Fibroblast of skin of back (primary cell): ENCODE measurements at places on chromosomes 16 and 17.

DNA sequence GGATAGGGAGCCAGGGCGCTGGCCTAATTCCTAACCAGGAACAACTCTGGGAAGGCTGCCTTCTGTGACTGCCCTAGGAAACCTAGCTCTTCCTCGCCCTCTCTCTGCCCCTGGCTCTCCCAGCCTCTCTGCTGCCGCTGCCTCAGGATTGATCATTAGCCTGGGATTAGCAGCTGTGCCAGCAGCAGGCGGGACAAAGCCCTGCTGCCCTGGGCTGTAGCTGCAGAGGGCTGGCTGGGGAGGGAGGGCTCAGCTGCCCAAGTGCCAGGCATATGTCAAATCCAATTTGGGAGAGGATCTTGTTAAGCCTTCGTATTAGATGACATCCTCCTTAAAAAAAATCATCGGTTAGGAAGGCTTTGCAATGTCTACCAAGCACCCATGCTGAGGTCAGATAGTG is 144.8 kb upstream of the CCL2 start:
- no peak for DNase-seq

DNA sequence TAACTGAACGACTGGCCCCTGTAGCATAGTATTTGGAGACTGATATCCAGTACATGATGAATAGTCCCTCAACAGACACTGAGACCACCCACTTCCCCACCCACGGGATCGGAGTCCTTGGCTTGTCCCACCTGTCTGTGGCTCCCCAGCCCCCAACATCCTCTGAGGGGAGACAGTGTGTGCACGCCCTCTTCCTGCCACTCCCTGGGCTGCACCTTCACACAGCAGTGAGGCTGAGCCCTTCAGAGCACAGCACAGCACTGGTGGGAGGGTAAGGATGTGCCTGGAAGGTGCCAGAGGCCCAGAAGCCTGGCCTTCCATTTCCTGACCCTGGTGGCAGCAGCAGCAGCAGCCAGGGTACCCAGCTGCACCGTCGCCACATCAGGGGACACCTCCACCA is 11.0 kb downstream of the DNASE1 start:
- no peak for DNase-seq

GRCh38 chr17:40599468-40599763 is 34.1 kb upstream of the CCR7 start:
- no peak for DNase-seq

DNA sequence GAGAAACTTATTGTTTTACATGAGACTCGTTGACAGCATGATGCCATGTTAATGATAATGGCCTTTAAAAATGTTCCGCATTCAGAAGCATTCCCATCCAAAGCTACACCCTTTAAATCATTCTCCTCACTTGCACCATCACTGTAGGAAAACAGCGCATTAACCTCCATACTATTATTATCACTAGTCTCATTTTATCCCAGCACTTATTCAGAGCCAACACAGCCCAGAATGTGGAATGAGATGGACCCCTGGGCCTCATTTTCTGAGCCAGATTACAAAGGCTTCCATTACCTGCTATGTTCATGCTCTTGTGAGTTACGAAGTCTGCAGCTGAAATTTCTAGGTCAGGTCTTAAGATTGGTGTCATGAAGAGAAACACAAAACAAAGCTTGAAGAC is 159.4 kb downstream of the HS3ST3A1 start:
- no peak for DNase-seq

DNA sequence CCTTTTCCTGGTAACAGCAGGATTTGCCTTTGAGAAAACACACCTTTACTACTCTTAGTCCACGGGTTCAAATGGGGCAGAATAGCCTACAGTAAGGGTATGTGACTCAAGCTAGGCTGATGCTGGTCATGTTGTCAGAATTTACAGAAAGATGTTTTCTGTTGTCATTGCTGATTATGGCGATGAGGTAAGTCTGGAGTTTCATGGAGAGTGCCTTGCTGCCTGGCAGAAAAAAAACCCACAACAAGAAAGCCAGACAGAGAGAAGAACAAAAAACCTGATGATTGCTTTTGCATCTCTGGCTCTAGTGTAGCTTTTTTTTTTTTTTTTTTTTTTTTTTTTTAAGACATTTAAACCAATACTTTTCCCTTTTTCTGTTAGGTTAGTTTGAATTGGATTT is 47.9 kb downstream of the SLC6A4 start:
- DNase-seq: no peak

DNA sequence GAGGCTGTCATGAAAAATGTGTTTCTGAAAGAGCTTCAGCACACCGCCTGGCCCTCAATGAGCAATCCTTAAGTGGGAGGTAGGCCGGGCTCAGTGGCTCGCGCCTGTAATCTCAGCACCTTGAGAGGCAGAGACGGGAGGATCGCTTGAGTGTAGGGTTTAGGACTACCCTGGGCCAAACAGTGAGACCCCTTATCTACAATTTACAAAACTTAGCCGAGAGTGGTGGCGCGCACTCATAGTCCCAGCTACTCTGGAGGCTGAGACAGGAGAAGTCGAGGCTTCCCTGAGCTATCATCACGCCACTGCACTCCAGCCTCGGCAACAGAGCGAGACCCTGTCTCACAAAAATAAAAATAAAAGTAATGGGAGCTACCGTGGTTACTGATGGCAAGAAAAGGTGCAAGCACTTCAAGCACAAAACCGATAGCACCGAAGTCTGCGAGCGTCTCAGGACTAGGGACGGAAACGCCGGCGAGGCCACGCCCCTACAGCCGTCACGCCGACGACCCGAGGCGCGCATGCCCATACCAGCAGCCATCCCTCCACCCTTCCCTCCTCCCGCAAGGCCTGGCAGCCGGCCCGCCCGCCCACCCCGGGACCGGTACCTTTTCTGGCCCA is 607 bp downstream of the THUMPD1 start:
- peak; percentile 73 for DNase-seq

DNA sequence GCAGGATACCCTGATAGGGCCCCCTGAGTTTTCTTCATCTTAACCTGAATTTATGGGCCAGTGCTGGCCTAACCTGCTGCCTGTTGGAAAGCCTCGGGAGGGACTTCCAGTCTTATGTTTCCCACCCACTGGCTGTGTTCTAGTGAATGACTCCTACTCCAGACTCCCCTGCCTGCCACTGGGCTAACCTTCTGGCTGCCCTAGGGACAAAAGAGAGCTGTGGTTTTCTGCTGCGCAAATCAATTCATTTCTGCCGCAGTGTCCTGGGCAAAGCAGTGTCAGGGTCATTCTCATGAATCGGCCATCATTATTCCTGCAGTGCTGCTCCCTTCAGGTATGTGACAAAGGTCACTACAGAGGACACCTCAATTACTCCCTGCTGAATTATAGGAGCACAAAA is 386.2 kb downstream of the UTP18 start:
- no peak for DNase-seq

GRCh38 chr16:70591615-70592014 is 54.7 kb upstream of the IL34 start:
- DNase-seq: no peak

DNA sequence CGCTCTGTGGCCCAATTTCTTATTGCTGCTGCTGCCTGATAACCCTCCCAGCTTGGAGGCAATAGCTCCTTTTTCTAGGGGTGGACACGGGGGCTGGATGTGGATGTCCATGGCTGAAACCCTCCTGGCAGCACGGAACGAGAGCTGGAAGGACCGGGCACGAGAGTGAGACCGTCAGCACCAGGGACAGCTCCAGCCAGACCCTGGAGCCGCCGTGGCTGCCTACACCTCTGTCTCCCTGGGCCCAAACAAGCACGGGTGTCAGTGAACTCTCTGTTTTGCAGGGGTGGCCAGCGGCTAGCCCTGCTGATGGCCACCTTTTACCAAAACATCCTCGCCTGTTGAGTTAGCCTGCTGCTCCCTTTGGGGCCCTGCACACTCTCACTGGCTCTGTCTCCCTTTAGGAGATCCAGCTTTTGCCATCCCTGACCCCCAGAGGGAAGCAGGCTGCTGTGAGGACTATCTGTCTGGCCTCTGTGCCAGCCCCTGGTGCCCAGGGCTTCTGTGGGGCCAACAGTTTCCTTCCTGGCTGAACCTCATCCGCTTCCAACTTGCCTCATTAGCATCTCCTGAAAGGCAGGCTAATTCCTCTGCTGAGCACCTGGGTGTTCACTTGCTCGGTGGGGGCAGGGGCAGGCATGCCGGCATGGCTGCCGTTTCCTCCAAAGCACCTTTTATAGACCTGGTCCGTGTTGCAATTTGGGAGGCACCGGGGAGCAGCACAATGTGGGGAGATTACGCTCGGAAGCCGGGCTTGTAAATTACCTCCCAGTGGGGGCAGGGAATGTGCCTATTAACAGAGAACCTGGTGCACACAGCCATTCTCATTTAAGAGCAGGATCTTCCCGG is 118.1 kb downstream of the ENGASE start:
- peak; percentile 28 for DNase-seq

DNA sequence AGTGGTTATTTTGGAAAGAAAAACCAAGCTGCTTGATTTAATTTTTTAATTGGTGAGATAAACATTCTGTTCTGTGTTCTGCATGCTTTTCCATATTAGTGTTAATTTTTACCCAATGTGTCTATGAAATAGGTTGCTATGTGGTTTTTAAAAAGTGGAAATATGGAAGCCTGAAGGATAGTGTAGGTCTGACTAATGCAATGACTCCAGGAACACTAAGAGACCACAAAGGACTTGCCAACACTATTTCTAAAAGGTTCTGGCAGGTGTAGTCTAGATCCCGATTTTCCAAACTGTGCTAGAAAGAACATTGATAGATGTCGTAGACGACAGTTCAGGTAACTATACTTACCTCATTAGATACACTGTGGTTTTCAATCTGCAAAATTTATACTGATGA is 877.4 kb upstream of the GOT2 start:
- no peak for DNase-seq

- DNase-seq: no peak
Measured at GRCh38 chr17:14353861-14354474, 53.1 kb downstream of the HS3ST3B1 start.

- DNase-seq: no peak
Measured at GRCh38 chr17:80218391-80218790, 1.7 kb downstream of the SGSH start.

DNA sequence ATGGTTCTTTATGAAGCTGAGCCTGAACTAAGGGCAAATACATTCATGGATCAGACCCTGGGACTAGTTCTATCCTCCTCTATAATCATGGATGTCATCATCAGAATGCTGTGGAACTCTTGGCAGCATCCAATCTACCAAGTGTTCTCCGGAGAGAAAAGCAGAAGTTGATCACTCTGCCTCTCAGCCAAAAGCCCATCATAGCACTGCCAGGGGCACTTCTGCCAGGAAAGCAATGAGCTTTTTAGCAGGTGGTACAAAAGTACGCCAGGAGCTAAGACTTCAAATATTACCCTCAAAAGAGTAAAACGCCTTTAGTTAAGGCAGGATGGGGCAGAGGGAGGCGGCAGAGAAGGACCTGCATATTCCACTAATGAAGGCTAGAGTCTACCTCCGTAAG is 279.0 kb downstream of the SLC39A11 start:
- no peak for DNase-seq

- no peak for DNase-seq
Measured at GRCh38 chr16:963913-964312, 6.9 kb downstream of the LMF1 start.

DNA sequence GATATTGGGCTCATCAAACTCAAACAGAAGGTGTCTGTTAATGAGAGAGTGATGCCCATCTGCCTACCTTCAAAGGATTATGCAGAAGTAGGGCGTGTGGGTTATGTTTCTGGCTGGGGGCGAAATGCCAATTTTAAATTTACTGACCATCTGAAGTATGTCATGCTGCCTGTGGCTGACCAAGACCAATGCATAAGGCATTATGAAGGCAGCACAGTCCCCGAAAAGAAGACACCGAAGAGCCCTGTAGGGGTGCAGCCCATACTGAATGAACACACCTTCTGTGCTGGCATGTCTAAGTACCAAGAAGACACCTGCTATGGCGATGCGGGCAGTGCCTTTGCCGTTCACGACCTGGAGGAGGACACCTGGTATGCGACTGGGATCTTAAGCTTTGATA is 2.6 kb upstream of the HPR start:
- DNase-seq: no peak

GRCh38 chr16:81018496-81018895 is 11.5 kb downstream of the CENPN start:
- DNase-seq: no peak

GRCh38 chr17:35245196-35245486 is 2.3 kb downstream of the SLFN5 start:
- peak; percentile 97 for DNase-seq

DNA sequence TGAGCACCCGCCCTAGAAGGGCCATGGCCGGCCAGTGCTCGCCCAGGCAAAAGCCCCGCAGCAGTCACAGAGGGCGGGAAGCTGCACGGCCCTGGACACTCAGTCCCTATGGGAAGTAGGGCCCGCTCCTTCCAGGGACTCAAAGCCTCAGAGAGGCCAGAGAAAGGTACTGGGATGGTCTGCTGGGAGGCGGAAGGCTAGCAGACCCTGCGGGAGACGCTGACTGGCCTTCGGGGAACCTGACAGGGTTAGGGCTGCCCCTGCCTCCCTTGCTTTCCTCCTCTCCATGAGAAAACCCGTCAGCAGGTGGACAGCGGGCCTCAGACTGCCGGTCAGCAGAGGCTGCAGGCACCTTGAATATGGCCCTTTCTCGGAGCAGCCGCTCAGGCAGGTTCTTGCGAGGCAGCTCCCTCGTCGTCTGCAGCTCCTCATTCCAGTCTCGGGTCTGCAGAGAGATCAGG is 11.5 kb downstream of the CLUH start:
- DNase-seq: no peak
